GM03348 (cell line): ENCODE measurements at places on chromosomes 1 and 21.

DNA sequence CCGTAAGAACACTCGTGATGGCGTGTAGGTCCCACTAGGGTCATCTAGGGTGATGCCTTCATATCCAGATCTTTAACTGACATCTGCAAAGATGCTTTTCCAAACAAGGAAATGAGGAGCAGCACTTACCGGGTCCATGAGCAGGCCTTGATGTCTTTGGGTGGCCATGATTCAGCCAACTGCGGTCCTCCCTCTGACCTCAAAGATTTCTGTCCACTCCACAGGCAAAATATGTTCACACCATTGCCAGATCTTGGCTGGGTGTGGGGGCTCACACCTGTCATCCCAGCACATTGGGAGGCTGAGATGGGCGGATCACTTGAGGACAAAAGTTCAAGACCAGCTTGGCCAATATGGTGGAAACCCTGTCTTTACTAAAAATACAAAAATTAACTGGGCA lies 18.2 kb downstream of the TRPM2 start:
- DNase-seq: no peak

GRCh38 chr1:244053831-244054230 lies 2.7 kb downstream of the ZBTB18 start:
- no peak for DNase-seq

DNA sequence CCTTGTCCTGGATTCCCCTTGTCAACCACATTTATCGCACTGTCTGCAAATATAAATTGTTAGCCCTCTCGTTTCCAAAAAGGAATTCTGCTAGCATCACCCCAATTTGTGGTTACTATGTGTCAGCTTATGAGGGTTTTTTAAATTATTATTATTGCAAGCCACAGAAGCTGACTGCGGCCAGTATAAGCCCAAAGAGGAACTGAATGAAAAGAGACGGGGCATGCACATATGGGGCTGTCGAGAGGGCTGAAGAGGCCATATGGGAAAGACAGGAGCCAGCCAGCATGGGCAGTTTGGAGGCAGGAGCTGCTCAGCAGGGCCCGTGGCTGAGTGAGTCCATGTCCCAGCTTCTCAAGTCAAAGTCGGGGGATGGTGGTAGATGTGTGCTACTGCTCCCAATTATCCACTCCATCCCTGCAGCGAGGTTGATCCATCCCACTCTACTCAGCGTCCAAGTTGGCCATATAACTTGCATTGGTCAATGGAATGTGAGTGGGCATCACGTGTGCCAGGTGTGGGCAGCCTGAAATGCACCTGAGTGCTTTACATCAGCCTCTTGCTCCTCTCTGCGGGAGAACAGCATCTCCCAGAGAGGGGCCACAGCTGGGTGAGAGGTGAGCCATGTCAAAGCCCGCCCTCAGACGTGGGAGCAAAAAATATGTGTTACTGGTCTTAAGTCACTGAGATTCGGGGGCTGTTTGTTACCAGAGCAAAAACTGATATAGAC lies 37.6 kb upstream of the LDLRAP1 start:
- no peak for DNase-seq

GRCh38 chr1:57752843-57753242 lies 329.0 kb upstream of the DAB1 start:
- no peak for DNase-seq

DNA sequence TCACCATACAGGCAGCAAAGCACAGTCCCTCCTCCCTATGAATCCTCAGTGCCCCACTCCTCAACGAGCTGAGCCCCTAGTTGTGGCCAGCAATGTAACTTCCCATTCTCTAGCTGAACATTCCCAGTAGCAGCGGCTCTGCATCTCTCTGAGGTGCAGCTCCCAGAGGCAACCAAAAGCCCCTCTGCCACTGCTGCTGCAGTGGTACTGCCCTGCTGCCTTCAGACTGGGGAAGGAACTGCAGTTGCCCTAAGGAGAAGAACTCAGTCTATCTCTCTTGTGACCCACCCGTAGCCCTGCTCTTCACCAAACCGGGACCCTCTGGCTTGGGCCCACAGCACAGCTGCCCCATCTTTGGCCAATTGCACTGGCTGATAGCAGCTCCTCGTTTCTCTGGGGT lies 31.6 kb downstream of the PYHIN1 start:
- no peak for DNase-seq

- DNase-seq: no peak
These were observed 63.2 kb downstream of the MPZL1 start for GRCh38 chr1:167784876-167785550.

GRCh38 chr1:203593723-203594122 lies 32.9 kb upstream of the ATP2B4 start:
- DNase-seq: no peak

DNA sequence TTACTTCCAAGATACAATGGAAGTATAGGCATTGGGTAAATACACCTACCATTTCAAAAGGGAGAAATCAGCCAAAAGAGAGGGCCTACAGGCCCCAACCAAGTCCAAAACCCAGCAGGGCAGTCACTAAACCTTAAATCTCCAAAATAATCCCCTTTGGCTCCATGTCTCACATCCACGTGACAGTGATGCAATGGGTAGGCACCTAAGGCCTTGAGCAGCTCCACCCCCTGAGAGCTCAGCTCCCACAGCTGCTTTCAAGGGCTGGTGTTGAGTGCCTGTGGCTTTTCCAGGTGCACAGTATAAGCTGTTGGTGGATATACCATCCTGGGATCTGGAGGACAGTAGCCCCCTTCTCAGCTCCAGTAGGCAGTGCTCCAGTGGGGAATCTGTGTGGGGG lies 72.5 kb downstream of the UROD start:
- DNase-seq: no peak

DNA sequence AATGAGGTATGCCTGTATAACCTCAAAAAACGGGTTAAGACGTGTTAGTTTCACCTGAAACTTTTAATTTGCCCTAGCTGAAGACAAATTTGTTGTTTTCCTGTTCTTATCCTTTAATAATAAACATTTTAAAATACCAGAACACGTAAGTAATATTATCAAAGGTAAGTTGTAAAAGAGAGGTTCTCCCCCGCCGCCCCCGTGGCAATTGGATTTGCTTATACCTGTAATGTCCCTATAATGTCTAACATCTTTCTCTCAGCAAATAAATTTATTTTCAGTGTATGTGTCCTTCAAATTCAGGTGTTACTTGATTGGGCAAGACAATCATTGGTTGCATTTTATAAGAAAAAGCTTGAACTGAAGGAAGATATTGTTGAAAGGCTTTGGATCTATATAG lies 5.9 kb downstream of the URB2 start:
- DNase-seq: no peak

GRCh38 chr1:54488779-54489626 lies 59.0 kb upstream of the ACOT11 start:
- DNase-seq: peak; percentile 96

DNA sequence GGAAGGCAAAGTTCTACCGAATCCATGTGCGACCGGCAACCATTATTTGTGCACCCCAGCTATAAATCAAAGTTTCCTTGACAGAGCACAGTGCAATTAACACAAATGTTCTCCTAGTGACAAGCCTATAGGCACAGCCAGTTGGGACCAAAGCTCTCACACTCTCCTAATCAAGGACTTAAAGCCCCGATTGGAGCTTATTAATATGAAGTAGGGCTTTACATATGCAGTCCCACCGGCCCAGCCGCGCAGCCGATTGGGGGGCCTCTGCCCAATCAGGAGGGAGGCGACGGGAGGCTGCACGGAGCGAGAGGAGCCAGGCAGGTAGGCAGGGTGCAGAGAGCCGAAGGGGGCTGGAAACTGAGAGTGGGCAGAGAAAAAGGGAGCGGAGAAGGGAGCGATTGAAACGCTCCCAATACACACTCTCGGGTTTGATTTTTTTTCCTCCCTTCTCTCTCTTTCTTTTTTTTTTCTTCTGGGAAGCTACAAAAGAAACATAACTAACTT lies at the start of gene ESRRG:
Gene ESRRG (minus strand): TSS at position 156 of the 507 bp plus-strand sequence. CDS start 130 bp downstream, at position 26.
- DNase-seq: peak; percentile 2

DNA sequence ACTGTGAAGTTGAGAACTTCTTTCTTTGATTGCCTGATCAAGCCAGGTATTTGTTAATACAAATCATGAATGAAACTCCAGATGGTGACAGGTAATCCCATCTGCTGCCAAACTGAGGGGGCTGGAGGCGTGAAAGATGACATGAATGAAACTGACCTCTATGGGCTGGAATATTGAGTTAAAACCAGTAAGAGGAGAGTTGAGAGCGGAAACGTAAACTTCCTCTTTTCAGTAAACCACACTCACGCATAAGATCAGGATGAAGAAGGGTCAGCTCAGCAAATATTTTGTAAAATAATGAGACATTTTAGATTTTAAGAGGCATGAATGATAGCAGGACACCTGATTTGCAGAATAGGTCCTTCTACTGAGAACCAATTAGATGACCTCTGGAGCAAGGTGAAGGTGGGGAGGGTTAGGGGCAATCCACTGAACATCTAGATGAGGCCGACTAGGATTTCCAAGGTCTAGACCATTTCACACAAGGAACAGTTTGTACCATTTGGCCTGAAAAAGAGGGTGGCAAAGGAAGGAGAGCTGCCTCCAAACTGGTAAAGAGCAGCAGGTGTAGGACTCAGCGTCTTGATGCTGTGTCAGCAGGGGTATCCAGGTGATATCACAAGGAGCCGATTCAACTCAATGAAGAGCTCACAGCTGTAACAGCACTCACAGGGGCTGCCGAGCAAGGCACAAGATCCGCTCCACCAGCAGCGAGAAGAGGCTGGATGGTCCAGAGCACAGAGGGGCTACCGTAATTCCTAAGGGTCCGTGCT lies 132.6 kb downstream of the NTPCR start:
- DNase-seq: no peak

DNA sequence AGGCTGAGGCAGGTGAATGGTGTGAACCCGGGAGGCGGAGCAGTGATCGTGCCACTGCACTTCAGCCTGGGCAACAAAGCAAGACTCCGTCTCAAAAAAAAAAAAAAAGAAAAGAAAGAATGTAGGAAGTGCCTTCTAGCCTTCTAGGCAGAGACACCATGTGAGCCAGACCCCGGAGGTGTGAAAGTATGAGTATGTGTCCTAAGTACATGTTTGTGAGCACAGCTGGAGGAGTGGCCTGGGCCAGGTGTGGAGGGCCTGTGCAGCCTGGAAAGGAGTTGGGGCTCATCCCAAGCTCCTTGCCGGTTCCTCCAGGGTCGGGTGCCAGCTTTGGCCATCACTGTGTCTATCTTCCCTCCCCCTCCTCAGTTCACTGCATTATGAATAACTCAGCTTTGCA lies 13.0 kb downstream of the SOX13 start:
- DNase-seq: no peak

GRCh38 chr1:208682664-208683013 lies 438.5 kb upstream of the PLXNA2 start:
- no peak for DNase-seq

DNA sequence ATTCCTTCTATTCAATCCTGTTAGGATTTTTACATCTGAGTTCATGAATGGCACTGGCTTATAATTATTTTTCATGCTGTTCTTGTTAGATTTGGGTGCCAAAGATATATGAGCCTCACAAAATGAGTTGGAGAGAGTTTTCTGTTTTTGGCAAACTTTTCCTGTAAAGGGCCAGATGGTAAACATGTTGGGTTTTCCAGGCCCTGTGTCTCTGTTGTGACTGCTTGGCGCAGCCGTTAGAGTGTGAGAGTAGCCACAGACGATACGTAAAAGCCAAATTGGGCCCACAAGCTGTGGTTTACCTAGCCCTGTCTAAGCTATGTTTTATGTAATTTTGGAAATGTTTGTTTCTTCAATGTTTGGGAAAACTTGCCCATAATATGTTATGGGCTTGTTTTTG lies 15.6 kb upstream of the CA6 start:
- no peak for DNase-seq

DNA sequence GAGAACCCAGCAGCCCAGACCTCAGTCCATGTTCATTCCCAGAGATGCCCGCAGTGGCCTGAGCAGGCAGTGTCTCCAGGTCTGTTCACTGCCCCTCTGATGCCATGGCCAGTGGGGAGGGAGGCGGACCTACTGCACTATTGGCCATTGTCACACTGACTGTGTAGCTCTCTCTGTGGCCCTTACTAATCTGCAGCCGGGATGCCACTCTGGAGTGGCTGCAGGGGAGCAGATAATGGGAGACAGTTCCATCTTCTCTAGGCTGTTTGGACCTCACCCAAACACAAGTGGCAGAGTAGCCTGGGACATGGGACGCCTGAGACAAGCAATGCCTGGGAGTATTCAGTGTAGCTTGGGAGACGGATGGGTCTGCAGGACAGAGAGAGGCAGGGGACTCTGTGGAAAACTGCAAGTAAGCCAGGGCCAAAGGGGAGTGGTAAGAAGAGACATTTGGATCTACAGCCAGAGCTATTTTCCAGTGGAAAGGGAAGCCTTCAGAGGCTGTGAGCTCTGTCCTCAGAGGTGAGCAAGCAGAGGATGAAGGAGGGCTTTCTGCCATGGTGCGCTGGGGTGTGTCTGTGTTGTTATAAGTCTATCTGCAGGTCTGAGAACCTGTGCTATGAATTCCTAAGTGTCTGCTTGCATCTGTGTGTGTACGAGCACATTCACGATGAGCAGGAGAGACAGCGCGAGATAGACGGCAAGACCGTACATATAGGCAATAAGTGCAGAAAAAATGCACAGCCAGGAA lies 26.7 kb downstream of the DMBX1 start:
- DNase-seq: no peak

DNA sequence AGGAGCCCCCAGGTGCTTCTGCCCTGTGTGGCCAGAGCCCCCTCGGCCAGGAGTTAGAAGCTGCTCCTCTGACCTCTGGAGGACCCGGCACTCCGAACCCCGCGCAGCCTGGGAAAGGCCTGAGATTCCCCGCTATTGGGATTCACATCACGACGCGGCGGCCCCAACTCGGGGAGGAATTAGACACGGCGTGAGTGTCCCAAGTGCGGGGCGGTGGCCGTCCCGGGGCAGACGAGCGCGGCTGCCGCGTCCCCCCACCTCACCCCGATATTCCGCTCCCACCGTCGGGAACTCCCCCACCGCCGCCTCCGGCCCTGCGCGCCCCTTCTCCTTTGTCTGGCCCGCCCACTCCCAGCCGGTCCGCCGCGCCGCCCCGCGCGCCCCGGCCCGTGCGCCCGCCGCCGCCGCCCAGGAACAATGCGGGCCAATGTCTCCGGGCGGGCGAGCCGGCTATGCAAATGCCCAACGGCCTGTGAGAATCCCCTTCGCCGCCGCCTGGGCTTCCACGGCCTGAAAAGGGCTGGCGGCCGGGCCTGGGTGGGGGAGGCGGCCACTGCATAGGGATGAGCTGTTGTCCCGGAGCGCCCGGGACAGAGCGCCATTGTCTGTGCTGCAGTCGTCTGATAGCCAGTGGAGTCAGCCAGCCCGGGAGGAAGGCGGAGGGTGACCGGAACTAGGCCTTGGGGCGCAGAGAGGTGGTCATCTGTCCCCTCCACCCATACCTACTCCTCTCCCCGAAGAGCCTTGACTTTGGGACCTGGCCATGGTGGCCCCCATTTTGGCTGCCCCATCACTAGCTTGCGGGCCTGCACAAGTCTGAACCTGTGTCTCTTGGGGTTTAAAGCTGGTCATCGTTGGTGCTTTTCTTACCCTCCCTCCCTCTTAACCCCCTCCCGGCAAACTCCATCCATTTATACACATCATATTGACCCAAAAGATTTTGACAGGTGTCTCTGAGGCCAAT lies 19.4 kb downstream of the RHBG start:
- DNase-seq: no peak

DNA sequence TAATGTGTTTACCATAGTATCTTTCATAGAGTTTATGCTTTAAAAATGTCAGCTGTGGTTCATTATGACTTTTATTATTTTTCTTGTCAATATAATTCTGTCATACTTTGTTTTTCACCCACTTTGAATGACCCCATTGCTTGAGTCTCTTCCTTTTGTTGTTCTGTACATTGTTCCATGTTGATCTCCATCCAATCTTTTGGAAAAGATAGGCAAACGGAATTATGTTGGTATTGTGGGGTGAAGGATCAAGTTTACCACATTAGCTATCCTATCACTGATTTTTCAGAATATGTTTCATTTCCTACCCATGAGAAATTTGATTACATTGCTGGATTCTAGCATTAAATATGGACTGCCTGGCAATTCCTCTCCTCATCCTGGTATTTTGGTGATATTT lies 196.6 kb downstream of the NFIA start:
- no peak for DNase-seq
